ENCODE measurements at places on chromosomes 3 and 15.
A peak's percentile ranks its signal among the peaks of the same experiment; 100 is the strongest.

- no peak for DNase-seq
Measured at GRCh38 chr3:133208184-133208583, 170.0 kb downstream of the TMEM108 start.

GRCh38 chr3:140972833-140973232 lies 31.2 kb downstream of the SLC25A36 start:
- peak; percentile 9 for DNase-seq

DNA sequence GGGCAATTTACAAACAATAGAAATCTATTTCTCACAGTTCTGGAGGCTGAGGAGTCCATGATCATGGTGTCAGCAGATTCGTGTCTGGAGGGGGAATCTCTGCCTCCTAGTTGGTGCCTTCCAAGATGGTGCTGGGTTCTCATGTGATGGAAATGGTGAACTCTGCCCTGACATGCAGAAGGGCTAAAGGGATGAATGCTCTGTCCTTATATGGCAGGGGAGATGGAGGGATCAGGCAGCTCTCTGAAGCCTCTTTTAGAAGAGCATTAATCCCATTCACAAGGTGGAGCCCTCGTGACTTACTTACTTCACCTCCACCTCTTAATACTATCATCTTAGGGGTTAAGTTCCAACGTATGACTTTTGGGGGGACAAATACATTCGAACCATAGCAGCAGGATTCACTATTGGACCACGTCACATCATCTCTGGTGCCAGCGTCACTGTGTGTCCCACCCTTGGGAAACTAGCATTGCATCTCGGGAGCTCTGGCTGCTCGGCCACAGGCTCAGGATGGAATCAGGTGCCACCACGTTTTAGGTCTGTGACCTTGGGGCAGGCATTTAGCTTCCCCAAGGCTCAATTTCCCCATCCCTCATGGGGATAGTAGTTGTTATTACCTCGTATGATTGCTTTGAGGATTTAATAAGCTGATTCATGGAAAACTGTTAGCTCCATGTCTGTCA lies 53.0 kb downstream of the SV2B start:
- DNase-seq, result no peak

DNA sequence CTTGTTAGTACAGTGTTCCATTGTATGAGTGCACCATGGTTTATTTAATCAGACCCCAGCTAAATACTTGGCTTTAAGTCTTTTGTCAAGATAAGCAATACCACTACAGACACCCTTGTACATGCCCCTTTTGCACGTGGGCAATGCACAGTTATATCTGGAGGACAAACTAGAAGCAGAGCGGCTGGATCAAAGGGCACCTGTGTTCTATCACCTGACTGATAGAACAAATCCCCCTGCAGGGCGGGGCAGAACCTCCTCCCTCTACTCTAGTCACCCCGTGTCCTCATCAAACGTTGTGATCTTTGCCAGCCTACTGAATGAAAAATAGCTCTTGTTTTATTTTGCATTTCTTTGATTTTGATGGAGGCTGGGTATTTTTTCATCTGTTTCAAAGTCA lies 314.9 kb downstream of the TLE3 start:
- DNase-seq, result no peak

DNA sequence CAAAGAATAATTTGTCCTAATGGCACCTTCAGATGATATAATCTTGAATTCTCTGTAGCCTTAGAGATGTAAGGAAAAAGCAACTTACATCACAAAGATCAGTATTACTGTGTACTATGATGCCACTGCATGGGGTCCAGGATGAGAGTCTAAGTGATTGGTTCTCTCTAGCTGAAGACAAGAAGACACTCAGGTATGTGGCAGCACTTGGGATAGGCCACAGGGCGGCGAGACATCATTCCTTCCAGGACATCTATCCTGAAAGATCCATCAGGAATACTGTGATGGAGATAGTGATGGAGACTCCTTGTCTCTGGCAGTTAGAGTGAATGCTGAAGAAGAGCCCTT lies 2.5 kb downstream of the CD200 start:
- peak; percentile 15 for DNase-seq

DNA sequence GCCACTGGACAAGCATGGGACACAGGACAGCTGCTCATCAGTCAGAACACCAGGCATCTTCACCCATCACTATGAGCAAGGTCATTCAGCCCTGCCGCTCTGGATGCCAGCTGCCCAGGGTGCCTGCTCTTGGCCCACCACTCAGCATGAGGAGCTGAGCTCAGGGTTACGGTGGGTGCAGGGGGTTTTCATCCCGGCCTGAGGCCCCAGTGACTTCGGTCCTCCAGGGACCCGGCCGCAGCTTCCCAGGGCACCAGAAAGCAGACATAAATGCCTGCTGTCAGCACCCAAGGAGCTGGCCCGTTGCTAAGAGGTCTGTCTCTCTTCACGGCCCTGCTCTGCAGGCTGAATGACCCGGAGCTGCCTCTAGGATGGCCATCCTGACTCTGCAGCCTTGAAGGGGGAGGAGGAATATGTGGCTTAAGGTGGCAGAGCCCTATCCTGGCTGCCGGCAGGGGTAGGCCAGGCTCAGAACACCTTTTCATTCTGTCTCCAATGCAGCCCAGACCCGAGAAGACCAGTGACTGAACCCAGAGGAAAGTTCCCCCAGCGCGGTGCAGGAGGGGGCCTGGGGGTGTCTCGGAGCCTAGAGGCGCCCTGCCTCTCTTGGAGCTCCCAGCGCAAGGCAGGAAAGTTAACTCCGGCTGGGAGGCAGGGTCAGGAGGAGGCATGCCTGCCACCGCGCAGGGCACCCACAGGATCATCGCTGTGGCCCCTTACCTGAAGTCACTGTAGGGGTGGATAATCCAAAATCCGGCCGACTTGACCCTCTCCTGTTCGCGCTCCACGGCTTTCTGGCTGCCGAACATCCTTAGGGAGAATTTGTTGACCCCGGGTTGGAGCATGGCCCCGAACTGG lies 1.8 kb downstream of the HCN4 start:
- DNase-seq, result no peak
